ENCODE measurements at places on chromosomes 2 and 18. TPM values are rescaled to one million over a fixed set of nuclear protein-coding genes. Genes with fewer than 3 reads are reported as not detected.

Gene TLX2
- not detected for total RNA-seq

Gene KLHL29
- total RNA-seq: 17.9 TPM

Gene FHOD3
- 0.96 TPM for total RNA-seq

Gene LRRC30
- not detected for total RNA-seq

Gene LIMS2
- total RNA-seq: 97.3 TPM

Gene FOXI3
- total RNA-seq: not detected
